ENCODE measurements at places on chromosomes 2 and 18.
A peak's percentile ranks its signal among the peaks of the same experiment; 100 is the strongest.

- no peak for DNase-seq
These were observed 105.9 kb downstream of the HIBCH start for GRCh38 chr2:190213441-190214335.

- DNase-seq = no peak
These were observed 103.5 kb upstream of the PPP1CB start for GRCh38 chr2:28648147-28648546.

- no peak for DNase-seq
These were observed 9.8 kb downstream of the AFTPH start for GRCh38 chr2:64533882-64534281.

- DNase-seq = peak; percentile 58
These were observed 8.3 kb downstream of the MAT2A start for GRCh38 chr2:85547089-85547858.

- DNase-seq = no peak
These were observed 15.8 kb upstream of the IL1RL1 start for GRCh38 chr2:102295566-102295965.

- DNase-seq = peak; percentile 41
These were observed 3.7 kb downstream of the PLEK start for GRCh38 chr2:68368654-68369336.
